ENCODE measurements at places on chromosomes 16 and 17.
A peak's percentile ranks its signal among the peaks of the same experiment; 100 is the strongest.

DNA sequence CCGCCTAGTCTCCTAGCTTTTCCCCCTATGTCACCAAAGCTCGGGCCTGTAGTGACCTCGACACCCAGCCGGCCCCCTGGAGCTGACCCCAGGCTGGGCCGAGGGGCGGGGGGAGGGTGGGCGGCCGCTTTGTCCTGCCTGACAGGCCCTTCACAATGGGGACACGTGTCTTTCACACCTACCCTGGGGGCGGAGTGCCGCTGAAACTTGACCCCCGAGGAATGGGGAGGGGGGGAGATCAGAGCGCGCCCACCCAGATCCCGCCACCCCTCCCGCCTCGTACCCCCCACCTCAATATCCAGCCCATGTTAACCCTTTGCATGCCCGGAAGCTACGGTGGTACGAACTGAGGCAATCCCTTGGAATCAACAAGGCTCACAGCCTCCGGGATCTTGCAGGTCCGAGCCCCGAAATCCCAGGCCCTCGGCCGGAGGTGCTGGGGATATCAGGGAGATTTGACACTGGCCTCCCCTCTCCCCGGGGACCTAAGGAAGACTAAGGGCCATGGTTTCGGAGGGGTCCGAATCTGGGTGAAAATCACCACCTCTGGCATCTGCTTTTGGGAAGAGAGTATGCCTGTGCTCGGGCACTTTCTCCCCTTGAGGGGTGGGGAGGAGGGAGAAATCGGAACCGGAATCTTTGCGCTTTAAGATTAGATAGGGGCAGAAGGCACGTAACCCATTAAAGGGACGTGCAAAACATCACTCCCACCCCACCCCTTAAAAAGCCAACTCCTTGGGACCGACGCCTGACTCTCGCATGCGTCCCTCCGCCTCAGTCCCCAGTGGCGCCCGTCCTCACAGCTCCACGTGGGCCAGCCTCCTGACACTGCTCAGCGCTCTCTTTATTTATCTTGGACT, 2.6 kb downstream of the NOG start:
- DNase-seq, result no peak

GRCh38 chr17:66716236-66717026, 118.5 kb upstream of the CACNG5 start:
- DNase-seq, result no peak

GRCh38 chr16:88346680-88347505, 35.9 kb upstream of the ZNF469 start:
- no peak for DNase-seq

- no peak for DNase-seq
Measured at GRCh38 chr17:62735044-62735651, 73.0 kb downstream of the MARCHF10 start.

- no peak for DNase-seq
Measured at GRCh38 chr16:67015313-67015731, 13.6 kb upstream of the CBFB start.

GRCh38 chr17:17650959-17651358, 30.3 kb upstream of the RAI1 start:
- no peak for DNase-seq

GRCh38 chr16:25083701-25084100, 27.8 kb upstream of the LCMT1 start:
- no peak for DNase-seq

GRCh38 chr17:78598013-78598471, 20.8 kb upstream of the DNAH17 start:
- DNase-seq, result peak; percentile 41

DNA sequence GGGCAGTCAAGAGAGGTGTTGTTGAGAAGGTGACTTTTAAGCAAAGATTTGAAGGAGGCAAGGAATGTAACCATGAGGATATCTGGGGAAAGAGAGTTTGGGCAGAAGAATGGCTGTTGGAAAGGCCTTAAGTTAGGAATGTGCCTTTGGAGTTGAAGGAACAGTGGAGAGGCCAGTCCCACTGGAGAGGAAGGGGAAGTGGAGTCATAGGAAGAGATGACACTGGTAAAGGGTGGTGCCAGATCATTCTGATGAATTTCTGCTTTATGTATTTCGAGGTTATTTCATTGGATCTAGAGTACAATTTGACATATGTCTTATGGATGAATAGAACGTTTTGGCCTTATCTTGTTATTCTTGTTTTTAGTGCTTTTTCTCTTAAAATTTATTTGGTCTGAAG, 93.5 kb downstream of the WWP2 start:
- no peak for DNase-seq

- no peak for DNase-seq
Measured at GRCh38 chr17:13426991-13427390, 174.7 kb downstream of the HS3ST3A1 start.

DNA sequence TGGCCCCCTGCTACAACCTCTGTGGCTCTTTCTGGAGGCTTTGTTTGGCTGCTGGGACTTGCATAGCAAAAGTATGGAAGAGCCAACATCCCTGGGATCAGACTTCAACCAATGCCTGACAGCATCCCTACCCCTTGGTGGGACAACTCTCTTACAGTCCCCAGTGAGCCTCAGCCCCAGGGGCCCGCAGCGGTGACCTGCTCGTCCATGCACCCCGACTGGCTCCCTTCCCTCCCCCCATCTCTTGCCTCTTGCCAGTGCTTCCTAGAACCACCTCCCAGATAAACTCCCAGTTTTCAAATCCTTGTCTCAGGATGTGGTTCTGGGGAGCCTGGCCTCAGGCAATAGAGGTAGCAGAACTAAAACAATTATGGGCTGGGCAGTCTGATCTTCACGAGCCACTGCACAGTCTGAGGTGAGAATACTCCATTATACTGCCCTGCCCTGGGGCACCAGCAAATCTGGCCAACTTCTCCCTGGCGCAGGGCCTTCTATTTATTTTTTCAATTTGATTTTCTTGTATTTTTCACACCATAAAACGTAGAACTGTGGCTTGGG, 86.6 kb upstream of the BRD7 start:
- DNase-seq, result no peak

GRCh38 chr16:1101133-1101532, 5.1 kb upstream of the C1QTNF8 start:
- no peak for DNase-seq

GRCh38 chr16:80085606-80086005, 455.2 kb upstream of the DYNLRB2 start:
- DNase-seq, result no peak

GRCh38 chr16:11681976-11682654, 13.9 kb downstream of the SNN start:
- DNase-seq, result no peak

GRCh38 chr16:65316808-65317207, 194.9 kb upstream of the CDH11 start:
- no peak for DNase-seq

DNA sequence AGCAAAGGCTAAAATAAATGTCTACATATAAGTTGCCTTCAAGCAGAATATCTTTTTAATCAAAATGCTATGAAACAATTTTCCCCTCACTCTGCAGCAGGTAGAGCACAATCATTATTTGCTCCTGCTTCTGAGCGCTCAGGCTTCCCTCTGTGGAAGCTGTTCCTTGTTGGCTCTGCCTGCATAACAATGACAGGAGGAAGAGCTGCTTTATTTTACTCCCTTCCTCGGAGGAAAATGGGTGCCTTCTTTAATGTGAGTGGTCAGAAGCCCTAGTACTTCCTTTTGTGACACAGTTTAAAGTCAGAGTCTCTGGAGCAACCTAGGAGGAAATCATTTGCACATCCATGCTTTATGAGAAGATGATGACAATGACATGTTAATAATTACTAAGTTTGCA, 492.1 kb downstream of the CDH8 start:
- DNase-seq, result no peak

DNA sequence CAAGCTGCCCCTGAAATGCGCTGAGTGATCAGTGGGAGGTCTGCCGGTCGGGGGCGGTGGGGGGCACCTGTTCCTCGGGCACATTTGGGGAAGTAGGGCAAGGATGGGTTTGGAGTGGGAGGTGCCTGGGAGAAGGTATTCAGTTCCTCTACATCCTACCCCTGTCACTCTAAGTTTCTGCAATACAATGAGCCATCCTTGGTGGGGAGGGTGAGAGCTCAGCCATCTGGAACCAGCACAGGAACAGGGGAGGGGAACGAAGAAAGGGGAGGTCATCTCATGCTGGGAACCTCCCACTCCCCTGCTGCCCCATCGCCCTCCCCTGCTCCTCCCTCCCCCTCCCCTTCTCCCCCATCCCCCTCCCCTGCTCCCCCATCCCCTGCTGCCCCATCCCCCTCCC, 4.2 kb downstream of the DPH1 start:
- DNase-seq, result no peak

DNA sequence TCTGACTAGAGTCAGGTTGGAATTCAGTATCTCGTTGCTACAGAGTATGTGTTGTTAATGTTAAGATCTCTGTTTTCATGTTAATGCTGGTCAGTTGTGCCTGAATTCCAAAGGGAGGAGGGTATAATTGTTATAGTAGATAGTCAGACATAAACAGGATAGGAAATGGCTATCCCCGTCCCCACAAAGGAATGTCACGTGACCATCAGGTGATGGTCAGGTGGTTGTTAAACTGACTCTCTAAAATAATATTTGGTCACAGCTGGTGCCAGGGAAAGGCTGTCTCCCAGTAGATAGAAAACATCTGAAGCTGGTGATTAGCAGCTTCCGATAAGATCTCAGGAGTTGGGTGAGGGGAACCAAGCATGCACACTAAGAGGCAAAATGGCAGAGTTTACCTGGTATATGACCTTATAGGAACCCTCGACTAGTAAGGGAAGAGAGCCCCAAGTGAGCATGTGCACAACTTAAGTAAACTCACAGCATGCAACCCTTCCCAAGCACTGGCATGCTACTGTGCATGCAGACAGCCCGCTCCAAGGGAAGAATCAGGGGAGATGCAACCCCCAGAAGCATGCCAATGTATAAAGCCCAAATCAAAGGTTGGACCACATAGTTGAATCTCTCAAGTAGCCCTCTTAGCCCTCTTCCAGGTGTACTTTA, 27.4 kb upstream of the SLC6A2 start:
- DNase-seq, result no peak

DNA sequence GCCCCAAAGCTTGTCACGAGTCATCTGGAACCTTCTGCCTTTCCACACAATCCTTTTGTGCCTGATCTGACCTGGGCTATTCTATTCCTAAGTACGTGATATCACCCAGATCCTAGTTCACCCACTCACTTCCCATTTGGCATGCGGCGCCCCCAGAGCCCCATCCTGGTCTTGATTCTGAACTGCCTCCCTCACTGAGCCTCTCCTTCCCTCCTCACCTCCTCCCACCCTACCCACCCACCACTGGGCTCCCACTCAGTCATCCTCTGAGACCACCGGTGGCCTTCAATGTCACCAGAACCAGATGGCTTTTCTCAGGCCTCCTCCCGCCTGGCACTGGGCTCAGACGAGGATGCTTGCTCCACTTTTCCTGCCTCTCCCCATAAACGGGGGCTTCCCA, 18.5 kb downstream of the WDR45B start:
- no peak for DNase-seq

DNA sequence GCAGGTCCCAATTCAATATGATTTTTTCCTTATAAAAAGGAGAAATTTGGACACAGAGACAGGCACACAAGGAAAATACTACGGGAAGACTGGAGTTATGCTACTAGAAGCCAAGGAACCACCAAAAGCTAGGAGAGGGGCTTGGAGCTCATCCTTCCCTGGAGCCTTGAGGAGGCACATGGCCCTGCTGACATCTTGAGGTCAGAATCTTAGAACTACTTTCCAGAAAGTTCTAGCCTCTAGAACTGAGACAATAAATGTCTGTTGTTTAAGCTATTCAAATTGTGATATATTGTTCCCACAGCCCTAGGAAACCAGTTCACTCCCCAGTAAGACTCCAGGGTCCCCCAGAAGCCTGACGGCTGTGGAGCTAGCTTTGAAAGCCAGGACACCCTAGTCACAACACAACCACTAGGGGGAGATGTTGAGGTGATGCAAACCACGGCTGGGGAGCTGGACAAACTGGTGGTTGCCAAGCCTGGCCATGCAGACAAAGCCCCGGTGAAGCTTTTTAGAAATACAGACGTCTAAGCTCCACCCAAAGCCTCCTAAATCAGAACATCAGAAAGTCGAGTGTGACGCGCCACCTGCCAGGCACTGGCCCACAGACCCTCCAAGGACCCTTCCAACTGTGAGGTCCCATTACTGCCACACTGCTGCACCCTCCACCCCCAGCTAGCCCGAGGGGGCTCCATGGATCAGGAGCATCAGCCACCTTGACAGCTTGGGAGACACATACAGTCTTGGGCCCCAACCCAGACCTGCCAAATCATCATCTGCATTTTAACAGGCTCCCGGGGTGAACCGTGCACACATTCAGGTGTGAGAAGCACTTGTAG, 106.4 kb downstream of the SLC39A11 start:
- DNase-seq, result peak; percentile 56

DNA sequence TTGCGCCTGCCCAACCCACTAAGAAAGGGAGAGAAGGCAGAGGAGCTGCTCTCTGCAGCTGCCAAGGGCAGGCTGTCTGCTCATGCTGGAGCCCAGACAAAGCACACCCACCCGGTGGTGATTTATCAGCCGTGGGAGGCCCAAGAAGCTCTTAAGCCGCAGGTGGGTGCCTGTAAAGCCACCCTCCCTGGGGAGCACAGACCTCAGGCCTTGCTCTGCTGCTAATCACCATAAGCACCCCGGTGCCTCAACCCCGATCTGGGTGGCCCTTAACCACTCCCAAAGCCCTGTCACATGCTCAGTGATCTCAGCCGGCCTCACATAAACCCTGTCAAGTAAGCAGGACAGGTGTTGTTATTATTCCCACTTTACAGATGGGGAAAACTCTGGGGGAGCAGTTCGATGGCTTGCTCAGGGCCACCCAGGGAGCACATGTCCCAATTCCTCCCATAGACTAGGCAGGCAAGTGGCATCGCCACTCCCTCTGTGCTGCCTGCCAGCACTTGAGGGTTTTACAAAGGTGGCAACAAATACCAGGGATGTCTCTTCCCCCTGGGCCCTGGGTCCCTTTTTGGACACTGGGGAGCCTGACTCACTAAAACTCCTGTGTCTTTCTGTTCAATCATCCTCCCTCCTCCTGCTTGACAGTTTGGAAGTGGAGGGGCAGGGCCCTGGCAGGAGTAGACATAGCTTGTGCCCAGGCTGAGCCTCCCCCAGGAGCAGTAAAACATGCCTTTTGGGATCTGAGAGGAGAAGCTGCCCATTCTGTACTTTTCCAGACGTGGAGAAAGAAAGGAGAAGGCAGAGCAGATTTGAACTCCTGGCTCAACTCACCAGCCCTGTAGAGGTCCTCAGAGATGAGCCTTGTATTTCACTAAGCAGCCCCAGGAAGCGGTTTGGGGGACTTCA, 299.3 kb downstream of the SOX9 start:
- DNase-seq, result no peak

- DNase-seq, result no peak
Measured at GRCh38 chr16:55559933-55560516, 6.5 kb upstream of the CAPNS2 start.

DNA sequence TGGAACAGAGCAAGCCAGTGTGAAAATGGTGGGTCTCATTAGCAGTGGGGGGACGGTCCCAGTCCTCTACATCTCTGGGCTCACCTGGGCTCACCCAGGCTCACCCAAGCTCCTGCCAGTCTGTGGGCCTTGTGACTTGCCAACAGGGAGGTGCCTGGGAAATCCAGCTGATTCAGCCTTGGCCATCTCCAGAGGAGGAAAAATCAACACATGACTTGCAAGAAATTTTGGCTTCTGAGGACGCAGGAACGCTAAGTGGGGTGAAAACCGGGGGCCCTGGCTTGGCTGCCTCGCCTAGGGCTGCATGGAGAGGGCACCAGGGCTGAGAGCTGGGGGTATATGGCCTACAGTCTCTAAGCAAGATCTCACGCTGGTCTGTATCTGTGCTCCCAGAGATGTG, 47.7 kb downstream of the VAC14 start:
- DNase-seq, result no peak

- DNase-seq, result peak; percentile 33
Measured at GRCh38 chr17:6473128-6473767, 29.0 kb downstream of the PIMREG start.

- DNase-seq, result no peak
Measured at GRCh38 chr17:65662196-65662595, 100.7 kb upstream of the AXIN2 start.

All from AG04450 (cell line).